ENCODE measurements at places on chromosomes 11 and 22.
A peak's percentile ranks its signal among the peaks of the same experiment; 100 is the strongest.

DNA sequence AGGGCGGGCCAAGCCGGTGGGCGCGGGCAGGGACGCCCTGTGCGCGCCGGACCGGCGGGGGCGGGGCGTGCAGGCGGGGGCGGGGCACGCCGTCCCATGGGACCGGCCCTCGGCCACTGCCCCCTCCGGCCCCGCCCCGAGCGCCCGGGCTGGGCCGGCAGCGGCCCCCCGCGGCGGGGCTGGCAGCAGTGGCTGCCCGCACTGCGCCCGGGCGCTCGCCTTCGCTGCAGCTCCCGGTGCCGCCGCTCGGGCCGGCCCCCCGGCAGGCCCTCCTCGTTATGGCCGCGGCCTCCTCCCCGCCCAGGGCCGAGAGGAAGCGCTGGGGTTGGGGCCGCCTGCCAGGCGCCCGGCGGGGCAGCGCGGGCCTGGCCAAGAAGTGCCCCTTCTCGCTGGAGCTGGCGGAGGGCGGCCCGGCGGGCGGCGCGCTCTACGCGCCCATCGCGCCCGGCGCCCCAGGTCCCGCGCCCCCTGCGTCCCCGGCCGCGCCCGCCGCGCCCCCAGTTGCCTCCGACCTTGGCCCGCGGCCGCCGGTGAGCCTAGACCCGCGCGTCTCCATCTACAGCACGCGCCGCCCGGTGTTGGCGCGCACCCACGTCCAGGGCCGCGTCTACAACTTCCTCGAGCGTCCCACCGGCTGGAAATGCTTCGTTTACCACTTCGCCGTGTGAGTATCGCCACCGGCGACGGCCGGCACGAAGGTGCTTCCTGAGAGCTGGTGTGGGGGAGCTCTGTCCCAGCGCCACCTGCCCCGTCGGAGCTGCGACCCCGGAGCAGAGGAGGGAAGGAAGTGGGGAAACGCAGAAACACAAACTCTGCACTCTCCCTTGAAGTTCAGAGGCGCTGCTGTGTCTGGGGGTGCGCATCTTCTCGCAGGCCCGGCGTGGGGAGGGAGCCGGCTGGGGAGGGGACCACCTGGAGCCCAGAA, at the start of gene KCNQ1:
KCNQ1 (plus strand) TSS at position 188 of the 925 bp plus-strand sequence; CDS start at position 279, 91 bp downstream.
- peak; percentile 69 for DNase-seq

- DNase-seq, result no peak
These were observed 53.2 kb downstream of the ALX4 start for GRCh38 chr11:44256673-44257291.

DNA sequence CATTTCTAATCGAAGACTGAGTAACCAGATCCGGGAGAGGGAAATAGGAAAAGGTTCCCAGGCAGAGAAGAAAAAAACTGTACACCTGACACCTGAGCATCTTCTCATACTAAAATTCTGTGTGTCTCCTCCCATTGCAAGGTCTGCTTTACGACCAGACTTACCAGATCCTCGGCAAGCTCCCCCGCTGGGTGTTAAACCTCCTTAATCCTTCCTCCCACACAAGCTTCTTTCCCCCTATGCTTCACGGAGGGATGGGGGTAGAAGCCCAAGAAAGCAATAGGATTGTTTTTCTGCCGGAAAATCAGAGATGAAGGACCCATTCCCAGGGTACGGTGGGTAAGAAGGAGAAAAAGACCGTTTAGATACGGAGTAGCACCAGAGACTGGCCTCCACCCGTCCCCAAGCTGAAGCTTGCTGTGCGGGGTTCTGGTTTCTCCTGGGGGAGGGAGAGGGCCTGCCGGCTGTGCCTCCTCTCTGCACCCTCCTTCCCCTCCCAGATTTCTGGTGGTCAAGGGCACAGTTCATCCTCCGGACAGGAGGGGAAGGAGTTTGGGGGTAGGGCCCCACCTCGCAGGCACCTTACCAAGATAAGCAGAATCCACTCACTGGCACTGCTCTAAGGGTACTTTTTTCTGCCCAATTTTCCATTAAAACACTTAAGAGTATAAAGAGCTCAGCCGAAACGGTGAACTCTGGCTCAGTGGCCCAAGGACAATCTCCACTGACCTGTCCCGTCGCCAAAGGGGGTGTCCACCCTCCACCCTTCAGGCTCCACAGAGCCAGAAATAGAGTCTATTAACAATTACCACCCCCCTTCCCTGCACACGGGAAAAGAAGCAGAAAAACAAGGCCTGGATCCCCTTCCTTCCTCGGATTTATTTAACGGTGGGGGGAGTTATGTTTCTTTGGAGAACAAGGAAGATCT, 1.2 kb downstream of the TOB2 start:
- DNase-seq, result peak; percentile 71

- DNase-seq, result no peak
These were observed 90.6 kb downstream of the CELSR1 start for GRCh38 chr22:46446799-46447198.

GRCh38 chr11:73623686-73624085, 22.7 kb upstream of the PLEKHB1 start:
- DNase-seq, result no peak

GRCh38 chr11:101474666-101475065, 109.1 kb downstream of the TRPC6 start:
- DNase-seq, result no peak

GRCh38 chr22:45242778-45243191, 2.1 kb upstream of the KIAA0930 start:
- peak; percentile 33 for DNase-seq
